ENCODE measurements at places on chromosomes 4 and X. TPM values are rescaled to one million over a fixed set of nuclear protein-coding genes. Genes with fewer than 3 reads are reported as not detected.

- no peak for DNase-seq
These were observed 9.6 kb upstream of the CCDC149 start for GRCh38 chr4:24922416-24922815.

DNA sequence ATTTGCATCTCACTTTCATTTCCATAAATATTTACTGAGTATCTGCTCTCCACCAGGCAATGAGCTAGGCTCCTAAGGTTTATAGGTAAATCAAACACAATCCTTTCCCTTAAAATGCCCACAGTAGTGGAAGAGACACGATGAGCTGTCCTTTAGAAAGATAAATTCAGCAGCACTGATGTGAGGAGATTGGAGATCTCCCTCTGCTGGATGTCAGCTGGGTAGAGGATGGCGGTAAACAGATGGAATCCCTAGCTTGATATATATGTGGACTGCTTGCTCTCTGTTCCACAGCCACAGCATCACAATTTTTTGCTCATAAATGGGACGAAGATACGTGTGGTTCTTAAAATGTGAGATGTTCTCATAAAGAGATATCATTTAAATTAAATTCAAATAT, 216.4 kb upstream of the RASGEF1B start:
- DNase-seq = no peak

DNA sequence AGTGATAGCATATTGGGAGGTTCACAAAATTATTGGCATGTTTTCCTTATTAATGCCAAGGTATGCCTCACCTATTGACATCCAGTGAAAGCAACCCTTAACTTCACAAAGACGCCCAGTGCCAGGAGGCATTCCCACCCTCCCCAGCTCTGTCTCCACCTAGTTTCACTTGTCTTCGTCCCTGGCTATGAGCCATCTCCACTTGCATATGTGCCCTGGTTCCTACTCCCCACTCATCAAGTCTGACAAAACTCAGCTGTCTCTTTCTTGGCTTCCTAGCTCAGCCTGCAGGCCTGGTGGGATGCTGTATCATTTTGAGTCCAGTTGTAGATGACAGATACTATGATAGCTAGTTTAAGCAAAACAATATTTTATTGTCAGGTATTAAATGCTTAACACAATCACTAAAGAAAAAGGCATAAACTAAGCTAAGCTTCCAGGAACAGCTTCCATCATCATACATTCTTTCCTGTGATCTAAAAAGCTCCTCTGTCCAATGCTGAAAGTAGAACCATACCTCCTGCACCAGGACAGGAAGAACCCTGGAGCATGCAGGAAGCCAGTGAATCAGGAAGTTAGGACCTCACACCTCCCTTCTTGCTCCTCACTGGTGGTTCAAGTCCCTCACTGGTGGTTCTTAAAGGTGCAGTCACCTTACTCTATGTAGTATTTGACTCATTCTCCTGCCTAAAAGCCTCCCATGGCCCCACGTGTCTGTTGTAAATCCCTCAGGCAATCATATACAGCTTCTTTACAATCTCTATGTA, 410.3 kb upstream of the RASGEF1B start:
- DNase-seq = no peak

The FGF5 gene
- total RNA-seq = not detected

DNA sequence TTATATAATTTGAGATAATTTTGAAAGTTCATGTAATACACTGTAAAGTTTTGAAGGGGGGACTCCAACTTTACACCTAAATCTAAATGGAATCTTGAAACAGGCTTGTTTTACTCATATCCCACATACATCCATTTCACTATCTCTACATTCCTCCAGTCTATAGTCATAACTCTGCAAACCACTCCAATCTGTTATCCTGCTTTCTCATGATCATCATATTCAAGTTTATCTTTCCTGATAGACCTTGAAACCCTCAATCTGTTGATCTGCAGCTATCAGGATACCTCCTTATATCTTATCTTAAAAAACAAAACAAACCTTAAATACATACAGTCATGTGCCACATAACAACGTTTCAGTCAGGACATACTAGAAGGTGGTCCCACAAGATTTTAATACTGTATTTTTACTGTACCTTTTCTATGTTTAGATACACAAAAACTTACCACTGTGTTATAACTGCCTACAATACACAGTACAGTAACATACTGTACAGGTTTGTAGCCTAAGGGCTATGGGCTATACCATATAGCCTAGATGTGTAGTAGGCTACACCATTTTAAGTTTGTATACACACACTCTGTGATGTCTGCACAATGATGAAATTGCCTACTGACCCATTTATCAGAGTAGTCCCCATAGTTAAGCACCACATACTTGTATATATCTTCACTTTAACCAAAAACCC, 14.0 kb downstream of the CHIC2 start:
- DNase-seq = no peak

Measured in activated CD8-positive, alpha-beta T cell treated with anti-CD3 and anti-CD28 coated beads for 36 hours (primary cell).